ENCODE measurements at places on chromosomes 7 and 10.

DNA sequence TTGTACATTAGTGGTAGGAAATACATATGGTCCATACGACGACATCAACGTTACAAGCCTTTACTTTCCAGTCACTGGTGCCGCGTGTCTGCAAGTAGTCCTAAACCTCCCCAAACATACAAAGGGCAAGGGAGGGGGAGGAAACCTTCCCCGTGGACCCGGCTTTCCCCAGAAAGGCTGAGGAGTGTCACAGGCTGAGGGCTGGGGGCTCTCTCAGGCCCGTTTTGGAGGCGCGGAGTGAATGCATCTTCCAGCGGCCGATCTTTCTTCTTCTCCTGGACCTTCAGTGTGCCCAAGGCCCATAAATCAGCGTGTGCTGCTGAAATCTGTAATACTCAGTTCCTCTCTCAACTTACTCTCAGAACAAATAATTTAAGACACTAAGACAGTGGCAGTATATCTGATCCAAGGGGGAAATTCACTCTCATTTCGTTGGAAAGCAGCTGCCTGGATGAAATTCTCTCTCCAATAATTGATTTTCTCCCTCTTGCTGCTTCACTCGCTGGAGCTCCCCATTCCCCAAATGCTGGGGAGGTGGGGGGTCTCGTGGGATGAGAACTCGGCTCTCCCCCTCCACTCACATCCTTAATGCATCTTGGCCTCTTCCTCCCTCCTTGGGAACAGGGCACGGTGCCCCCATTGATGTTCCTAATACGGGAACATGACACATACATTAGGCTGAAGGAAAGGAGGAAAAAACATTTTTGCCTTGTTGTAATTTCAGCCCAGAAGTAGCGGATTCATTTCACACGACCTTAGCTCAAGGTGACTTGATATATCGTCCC lies 126.1 kb downstream of the ADARB2 start:
- DNase-seq = no peak
- no peaks in the 10 kb centered on the region for H3K36me3 ChIP-seq
- peaks cover 8% of the 10 kb centered on the region for H3K27me3 ChIP-seq
- H3K4me3 ChIP-seq = no peak overlapping the region

GRCh38 chr10:77578583-77579227 lies 58.9 kb downstream of the KCNMA1 start:
- DNase-seq = no peak
- H3K36me3 ChIP-seq = no peaks in the 10 kb centered on the region
- no peaks in the 10 kb centered on the region for H3K4me1 ChIP-seq
- no peak overlapping the region for H3K4me3 ChIP-seq
- H3K27ac ChIP-seq = no peak overlapping the region
- H3K27me3 ChIP-seq = no peaks in the 10 kb centered on the region

- no peak for DNase-seq
- H3K27ac ChIP-seq = no peak overlapping the region
- no peak overlapping the region for H3K4me3 ChIP-seq
- H3K4me1 ChIP-seq = no peaks in the 10 kb centered on the region
Observed at GRCh38 chr7:103127006-103127405, 21.9 kb downstream of the NAPEPLD start.

- DNase-seq = no peak
- H3K27me3 ChIP-seq = no peaks in the 10 kb centered on the region
- no peaks in the 10 kb centered on the region for H3K36me3 ChIP-seq
- no peak overlapping the region for H3K4me3 ChIP-seq
- H3K4me1 ChIP-seq = no peaks in the 10 kb centered on the region
Observed at GRCh38 chr10:121099592-121099991, 248.4 kb downstream of the WDR11 start.

DNA sequence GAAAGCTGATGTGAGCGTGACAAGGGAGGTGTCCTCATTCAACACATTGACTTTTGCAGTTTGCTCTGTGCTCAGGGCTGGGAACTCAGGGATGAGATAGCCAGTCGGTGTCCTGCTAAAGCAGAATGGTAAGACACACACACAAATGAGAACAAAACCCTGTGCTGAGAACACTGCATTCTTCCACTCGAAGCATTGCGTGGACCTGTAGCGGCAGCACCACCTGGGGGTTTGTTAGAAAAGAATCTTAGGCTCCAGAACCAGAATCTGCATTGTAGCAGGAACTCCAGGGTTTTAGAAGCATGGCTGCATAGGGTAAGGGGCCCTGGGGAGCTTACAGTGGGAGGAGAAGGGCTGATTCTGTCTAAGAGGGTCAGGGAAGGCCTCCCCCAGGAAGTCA lies 21.5 kb upstream of the OGDHL start:
- no peak for DNase-seq
- no peaks in the 10 kb centered on the region for H3K4me1 ChIP-seq
- no peak overlapping the region for H3K27ac ChIP-seq
- H3K27me3 ChIP-seq = no peaks in the 10 kb centered on the region

DNA sequence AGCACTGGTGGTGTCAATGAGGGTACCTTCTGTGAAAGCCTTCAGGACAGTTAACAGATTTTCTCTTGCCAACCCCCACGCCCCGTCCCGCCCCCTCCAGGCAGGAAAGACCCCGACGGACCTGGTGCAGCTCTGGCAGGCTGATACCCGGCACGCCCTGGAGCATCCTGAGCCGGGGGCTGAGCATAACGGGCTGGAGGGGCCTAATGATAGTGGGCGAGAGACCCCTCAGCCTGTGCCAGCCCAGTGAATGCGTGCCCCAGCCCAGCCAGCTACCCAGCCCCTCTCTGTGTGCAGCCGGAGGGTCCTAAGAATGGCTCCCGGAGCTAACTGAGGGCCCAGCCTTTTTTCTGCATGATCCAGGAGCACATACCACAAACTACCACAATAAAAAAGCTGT lies 713 bp upstream of the HOGA1 start:
- H3K36me3 ChIP-seq = no peaks in the 10 kb centered on the region
- no peak overlapping the region for H3K4me3 ChIP-seq
- no peaks in the 10 kb centered on the region for H3K4me1 ChIP-seq

DNA sequence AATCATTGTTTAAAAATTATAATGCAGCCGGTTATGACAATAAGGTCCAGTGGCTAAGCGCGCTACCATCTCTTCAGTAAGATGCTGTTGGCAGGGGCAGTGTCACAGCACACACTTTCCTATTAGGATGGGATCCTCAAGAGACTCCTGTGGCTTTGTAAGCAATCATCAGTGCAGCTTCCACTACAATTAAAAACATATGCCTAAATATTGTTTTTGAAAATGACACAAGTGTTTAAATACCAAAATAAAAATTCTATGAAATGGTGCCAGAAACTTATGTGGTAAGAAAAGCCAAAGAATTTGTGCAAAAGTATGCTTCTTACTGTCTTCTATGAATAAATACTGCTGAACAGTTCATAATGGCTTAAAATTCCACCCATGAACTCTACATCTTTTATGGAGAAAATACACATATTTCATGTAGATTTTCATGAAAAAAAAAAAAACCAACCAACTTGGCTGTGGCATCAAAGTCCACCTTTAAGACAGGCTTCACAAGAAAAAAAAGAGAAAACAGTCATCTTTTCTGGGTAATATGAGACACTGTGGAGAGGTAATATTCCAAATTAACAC lies 132.8 kb downstream of the SEMA3C start:
- H3K4me3 ChIP-seq = no peak overlapping the region
- DNase-seq = no peak
- no peaks in the 10 kb centered on the region for H3K36me3 ChIP-seq
- no peaks in the 10 kb centered on the region for H3K27me3 ChIP-seq

DNA sequence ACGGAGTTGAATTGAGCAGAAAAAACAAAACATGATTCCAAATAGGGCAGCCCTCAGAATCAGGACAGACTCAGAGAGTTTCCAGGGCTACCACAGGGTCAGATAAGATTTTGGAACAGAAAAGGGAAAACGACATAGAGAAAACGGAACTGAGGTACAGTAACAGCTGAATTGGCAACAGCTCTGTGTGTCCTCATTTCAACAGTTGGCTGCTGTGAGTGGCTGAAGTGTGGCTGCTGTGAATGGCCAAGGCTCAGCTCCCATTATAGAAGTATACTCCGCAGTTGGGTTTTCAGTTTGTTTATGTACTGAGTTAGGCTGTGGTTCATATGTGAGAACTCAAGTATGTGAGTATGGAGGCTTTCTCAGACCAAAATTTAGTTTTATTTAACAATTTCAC lies 32.0 kb downstream of the ANTXRL start:
- H3K4me3 ChIP-seq = no peak overlapping the region
- H3K27me3 ChIP-seq = no peaks in the 10 kb centered on the region
- no peak overlapping the region for H3K27ac ChIP-seq
- no peaks in the 10 kb centered on the region for H3K4me1 ChIP-seq
- no peaks in the 10 kb centered on the region for H3K36me3 ChIP-seq
- no peak for DNase-seq

DNA sequence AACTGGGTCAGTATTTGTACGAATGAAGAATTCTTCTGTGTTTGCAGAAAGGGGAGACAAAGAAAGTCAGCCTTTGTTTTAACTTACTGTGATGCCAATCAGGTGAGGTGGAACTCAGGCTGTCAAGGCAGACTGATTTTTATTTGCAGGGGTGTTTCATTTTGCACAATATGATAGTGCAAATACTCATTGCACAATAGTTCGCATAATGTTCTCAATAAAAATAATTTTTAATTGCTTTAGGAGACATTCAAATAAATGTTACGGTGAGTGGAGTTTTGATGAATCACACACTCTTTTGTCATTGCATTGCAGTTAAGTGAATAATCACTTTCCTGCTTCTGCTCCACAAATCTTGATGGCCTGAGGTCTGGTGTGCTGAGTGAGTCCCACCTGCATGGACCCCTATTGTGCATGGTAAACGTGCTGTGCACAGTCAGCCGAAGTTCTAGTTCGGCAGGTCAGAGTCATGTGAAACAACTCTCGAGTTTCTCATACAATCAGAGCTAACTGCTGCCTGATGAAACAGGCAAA lies 141.3 kb upstream of the FZD8 start:
- no peak for DNase-seq
- no peaks in the 10 kb centered on the region for H3K27me3 ChIP-seq
- H3K27ac ChIP-seq = no peak overlapping the region
- H3K4me3 ChIP-seq = no peak overlapping the region
- no peaks in the 10 kb centered on the region for H3K36me3 ChIP-seq

- H3K27ac ChIP-seq = peak overlapping the region; percentile 31
- H3K27me3 ChIP-seq = no peaks in the 10 kb centered on the region
- H3K36me3 ChIP-seq = peaks cover 18% of the 10 kb centered on the region
Observed at GRCh38 chr7:99399597-99399996, 8.8 kb downstream of the PDAP1 start.

- H3K27ac ChIP-seq = no peak overlapping the region
- no peaks in the 10 kb centered on the region for H3K27me3 ChIP-seq
- no peaks in the 10 kb centered on the region for H3K4me1 ChIP-seq
Observed at GRCh38 chr10:43084812-43085211, 7.9 kb downstream of the RET start.

DNA sequence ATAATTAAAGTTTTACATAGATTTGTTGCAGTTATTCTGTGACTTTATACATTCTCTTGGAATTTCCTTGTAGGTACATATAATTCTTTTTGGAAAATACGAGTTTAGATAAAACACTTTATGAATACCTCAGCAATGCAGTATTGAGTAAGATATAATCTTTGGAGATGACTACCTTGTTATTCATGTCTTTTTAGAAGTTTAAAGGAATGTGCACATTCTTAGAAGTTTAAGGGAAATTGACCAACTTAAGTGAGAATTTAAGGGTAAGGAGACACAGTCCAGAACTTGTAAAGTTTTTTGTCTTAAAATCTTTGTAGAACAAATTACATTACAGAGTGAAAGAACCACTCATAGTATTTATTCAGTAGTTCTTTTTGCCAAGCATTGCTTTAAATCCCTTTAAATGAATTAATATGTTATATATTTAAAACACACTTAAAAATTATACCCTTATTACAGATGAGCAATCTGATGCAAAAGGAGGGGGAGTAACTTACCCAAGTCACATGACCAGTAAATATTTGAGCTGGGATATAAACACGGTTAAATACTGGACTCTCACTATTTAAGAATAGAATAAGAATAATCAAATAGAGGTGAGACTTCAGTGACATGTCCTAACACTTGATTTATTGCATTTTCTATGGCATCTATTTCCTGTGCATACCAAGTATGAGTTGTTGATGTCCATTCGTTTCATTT lies 139.5 kb upstream of the FERD3L start:
- no peaks in the 10 kb centered on the region for H3K36me3 ChIP-seq
- no peak overlapping the region for H3K27ac ChIP-seq
- no peaks in the 10 kb centered on the region for H3K27me3 ChIP-seq
- DNase-seq = no peak

DNA sequence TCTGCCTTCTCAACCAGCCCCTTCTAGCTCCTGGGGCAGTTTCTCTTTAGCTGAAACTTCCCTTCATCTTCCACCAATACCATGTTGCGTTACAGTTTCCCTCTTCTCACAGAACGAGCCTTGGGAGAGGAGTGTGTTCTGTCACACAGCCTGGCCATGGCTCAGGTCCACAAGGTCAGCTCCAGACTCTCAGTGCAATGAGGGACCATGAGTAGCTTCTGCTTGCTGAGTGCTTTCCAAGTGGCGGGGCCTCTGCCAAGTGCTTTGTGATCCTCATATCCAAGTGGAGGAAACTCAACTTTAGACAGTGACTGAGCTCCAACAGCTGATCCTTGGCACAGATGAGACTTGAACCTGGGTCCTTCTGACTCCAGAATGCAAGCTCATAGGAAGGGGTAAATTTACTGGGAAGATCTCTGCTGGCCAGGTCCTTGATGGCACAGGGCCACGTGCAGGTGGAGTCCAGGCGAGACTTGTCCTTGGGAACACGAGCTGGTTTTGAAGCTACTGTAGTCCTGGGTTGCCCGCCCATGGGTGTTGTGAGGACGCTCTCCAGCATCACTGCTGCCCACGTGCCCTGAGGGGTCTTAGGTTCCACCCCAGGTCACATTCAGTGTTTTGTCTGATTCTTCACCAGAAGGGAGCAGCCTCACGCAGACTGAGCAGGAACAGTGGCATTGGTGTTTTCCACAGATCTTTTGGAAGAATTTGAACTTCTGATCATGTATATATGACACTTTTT lies 238.0 kb downstream of the EBF3 start:
- H3K27me3 ChIP-seq = no peaks in the 10 kb centered on the region
- H3K4me1 ChIP-seq = no peaks in the 10 kb centered on the region
- no peak overlapping the region for H3K4me3 ChIP-seq
- H3K27ac ChIP-seq = no peak overlapping the region

DNA sequence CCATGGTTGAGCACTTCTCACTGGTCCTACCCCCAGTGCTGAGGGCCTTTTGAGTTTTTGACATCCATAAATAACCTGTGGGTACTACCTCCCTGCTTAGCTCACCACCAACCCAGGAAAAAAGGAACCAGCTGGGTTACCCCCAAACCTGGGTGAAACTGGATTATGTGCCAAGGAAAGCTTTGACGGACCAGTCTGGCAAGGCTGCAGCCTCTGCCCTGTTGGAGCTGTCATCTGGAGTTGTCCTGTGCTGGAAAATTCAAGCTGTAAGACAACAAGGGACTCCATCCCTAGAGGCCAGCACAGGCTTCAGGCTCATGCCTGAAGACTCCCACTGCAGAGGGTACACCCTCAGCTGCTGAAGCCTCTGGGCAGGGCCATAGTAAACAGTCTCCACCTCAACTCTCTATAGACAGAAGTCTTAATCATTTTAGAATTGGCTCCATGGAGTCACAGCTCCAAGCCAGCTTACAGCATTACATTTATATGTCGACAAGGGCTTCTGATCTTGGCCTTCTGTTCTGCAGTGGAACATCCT lies 115.5 kb upstream of the AFAP1L2 start:
- no peaks in the 10 kb centered on the region for H3K27me3 ChIP-seq
- peaks cover 7% of the 10 kb centered on the region for H3K4me1 ChIP-seq
- H3K4me3 ChIP-seq = no peak overlapping the region
- no peak for DNase-seq
- no peaks in the 10 kb centered on the region for H3K36me3 ChIP-seq

Measured in upper lobe of left lung (tissue), 6 donors.